GM19239 (cell line): ENCODE measurements at places on chromosomes 3 and 15.

DNA sequence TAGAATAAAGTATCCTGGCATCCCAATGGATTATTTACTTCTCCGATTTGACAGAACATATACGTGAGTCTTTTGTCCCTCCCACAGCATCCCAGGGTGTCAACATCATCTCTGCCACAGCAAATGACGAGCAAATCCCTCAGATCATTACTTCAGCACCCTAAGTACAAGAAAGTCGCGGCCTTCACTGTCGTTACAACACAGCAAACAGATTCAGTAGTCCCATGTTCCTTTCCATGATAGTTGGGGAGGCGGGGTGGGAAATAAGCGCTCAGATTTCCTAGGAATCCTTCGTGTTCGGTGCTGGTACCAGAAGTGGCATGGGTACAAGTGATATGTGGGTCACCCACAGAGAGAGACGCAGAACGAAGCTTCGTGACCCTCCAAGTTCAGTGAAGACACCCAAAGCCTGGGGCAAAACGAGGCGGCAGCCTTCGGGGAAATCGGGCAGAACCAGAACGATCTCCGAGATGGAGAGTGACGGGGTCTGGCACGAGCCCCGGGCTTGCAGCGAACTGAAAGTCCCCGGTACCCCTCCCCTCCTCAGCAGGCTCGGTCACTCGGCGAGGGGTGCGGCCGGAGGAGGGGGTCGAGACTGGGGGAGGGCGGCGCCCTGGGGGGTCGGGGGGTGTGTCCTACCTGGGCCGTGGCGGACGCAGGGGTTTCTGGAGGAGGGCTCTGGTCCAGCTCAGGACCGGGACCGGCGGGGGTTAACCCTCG, 619 bp downstream of the TTBK2 start:
- DNase-seq = no peak

- no peak for DNase-seq
Observed at GRCh38 chr3:34411596-34411995, 613.2 kb downstream of the PDCD6IP start.

- DNase-seq = no peak
Observed at GRCh38 chr3:17580901-17581300, 161.5 kb downstream of the TBC1D5 start.

DNA sequence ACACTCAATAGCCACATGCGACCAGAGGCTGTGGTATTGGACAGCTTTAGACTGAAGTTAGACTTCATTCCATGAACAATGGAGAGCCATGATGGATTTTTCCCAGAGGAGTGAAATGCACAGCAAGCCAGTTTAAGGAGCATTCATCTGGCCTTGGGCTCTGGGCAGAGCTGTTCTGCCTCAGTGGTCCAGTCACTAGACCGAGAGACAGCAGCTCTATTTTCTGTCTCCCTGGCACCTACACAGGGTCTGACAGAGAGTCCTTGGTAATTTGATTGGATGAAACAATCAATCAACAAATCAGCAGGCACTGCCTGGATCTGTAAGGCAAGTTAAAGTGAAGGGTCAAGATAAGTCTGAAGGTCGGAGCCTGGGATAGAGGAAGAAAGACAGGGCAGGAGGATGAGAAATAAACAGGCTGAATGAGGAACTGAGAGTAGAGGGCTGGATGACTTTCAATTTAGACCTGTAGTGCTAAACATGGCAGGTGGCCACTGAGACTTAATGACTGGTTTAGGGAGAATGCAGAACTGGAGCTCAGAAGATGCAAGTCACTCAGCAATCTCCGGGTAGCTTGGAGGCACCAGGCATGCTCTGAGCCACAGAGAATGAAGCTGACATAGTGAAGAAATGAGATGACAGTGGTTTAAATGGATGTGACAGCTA, 98.5 kb upstream of the SLC25A36 start:
- DNase-seq = peak; percentile 43

- no peak for DNase-seq
Observed at GRCh38 chr3:101458387-101458786, 54.6 kb downstream of the SENP7 start.

- no peak for DNase-seq
Observed at GRCh38 chr3:23829242-23829934, 23.6 kb downstream of the UBE2E1 start.

DNA sequence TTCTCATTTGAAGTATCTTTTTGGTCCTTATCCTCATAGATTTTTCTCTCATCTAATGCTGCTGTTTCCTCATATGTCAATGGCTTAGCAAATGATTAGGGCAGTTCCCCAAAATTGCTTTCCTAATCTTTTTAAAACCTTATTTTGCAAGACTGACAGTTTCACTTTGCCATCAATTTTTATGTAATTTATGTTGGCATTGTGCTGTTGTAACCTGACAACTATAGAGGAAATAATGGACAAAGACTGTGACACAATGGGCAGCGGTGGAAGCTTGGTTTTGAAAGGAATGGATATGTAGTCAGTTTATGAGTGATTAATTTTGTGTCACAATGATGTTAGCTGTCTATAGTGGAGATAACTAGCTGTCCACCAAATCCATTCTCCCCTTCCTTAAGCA, 10.6 kb upstream of the SH3BP5 start:
- DNase-seq = no peak

DNA sequence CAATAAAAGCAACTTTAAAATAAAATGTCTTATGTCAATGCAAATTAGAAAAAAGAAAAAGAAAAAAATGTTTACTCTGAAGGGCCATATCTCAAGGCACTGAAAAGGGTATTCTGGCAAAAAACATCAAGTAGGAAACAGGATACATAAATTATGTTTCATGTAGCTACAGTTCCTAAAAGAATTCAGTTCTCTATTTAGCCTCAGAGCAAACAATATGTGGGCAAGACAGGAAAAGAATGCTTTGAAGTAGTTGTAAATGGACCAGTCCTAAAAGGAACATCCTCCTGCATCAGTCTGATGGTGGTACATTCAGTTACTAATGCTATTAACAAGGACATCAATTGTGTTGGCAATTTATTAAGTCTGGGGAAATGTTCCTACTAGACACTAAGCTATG, 8.1 kb downstream of the COMMD2 start:
- no peak for DNase-seq

GRCh38 chr3:185502987-185503386, 4.2 kb upstream of the TMEM41A start:
- DNase-seq = no peak

GRCh38 chr3:47359323-47359722, 21.5 kb upstream of the PTPN23 start:
- DNase-seq = no peak

- no peak for DNase-seq
Observed at GRCh38 chr15:88702983-88703382, 64.2 kb downstream of the ISG20 start.

DNA sequence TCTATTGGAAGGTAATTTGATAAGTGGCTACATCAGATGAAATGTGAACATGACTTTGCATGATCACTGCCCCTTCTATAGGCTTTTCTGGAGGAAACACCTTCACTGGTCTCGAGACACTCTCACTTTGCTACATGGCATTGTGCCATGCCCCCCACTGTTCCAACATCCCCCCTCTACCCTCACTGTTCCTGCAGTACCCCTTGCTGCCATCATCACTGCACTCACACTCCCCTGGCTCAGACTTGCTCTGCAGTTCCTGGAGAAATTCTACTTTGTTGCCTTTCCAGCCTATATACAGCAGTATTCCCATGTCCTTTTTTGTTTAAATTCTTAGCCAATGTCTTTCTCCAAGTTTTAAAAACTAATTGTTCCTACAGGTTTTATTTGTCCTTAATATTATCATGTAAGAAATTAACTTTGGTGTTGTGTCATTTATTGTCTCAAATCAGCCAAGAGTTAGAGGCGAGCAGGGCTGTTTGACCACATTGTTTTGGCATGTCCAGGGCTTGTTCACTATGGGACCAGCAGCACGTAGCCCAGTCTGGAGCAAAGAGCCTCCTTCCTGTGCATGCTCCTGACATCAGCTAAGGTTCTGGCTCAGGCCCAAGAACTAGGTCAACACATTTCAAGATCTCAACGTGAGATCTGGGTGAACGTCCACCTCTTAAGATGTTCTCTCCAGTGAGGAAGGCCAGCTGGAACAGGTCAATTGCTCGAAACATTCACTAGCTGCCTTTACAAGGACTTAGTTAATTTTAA, 246.4 kb downstream of the SLC9A9 start:
- no peak for DNase-seq

GRCh38 chr15:75001310-75001709, 5.9 kb downstream of the SCAMP5 start:
- DNase-seq = no peak

DNA sequence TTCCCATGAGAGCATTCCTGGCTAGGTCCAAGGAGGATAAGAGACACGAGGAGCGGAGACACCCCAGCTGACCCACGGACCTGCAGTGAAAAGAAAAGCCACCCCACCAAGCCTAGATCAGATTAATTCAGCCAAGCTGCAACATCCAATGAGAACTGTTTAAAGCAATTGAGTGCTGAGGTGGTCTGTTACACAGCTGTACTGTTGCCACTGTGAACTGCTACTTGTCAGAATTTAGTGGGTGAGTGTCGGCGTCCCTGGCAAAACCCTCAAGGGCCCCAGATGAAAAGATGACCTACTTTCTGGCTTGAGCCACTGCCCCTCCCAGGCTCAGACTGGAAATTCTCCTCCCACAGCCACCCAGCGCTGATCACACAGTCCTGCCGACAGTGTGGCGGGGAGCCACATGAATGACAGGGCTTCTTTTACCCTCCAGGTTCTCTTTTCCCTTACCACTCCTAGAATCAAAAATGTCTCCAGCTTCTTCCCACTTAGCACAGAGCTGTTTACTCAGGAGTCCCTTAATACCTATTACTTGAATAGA, 26.4 kb upstream of the KBTBD12 start:
- no peak for DNase-seq

- no peak for DNase-seq
Observed at GRCh38 chr3:187665010-187665409, 5.2 kb downstream of the SST start.

- no peak for DNase-seq
Observed at GRCh38 chr3:149252272-149252671, 30.6 kb upstream of the CP start.

DNA sequence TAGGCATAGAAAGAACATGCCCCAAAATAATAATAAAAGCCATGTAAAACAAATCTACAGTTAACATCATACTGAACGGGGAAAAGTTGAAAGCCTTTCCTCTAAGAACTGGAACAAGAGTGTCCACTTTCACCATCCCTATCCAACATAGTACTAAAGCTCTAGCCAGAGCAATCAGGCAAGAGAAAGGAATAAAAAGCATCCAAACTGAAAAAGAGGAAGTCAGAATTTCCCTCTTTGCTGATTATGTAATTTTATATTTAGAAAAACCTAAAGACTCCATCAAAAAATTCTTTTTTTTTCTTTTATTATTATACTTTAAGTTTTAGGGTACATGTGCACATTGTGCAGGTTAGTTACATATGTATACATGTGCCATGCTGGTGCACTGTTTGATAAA, 661.6 kb upstream of the CBLB start:
- DNase-seq = no peak

GRCh38 chr3:78818161-78818985, 949.4 kb downstream of the ROBO1 start:
- no peak for DNase-seq

DNA sequence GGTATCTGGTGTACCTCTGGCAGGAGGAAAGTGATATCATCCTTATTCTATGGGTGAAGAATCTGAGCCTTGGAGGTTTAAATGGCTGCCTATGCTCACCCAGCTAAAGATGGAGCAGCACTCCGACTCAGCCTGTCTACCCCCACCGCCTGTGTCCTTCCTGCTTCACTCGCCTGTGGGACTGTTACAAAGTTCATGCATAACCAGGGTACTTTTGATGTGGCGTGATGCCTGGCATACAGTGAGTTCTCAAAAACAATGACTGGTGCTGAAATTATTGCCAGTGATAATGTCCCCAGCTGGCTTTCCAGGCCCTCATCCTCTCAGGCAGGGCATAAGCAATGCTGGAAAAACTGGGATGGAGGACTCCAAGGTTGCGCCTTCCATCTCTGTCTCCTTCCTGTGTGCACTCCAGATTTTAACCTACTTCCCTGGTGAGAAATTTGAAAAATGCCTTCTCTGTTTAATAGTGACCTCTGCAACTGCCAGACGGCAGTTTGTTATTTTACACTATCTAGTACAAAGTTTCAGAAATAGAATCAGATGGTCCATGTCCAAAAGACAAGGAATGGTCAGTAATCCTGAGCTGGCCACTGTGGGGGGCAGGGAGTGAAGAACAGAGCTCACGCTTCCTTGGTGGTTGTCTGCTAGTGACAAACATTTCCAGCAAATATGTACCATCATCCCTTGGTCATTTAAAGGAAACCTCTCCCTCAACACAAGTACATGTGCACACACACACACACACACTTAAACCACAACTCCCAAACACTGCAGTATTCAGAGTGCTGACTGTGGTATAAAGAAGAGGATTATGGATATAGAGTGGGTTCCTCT, 86.5 kb upstream of the NMNAT3 start:
- no peak for DNase-seq

GRCh38 chr3:64209866-64210621, 15.2 kb downstream of the PRICKLE2 start:
- DNase-seq = no peak

DNA sequence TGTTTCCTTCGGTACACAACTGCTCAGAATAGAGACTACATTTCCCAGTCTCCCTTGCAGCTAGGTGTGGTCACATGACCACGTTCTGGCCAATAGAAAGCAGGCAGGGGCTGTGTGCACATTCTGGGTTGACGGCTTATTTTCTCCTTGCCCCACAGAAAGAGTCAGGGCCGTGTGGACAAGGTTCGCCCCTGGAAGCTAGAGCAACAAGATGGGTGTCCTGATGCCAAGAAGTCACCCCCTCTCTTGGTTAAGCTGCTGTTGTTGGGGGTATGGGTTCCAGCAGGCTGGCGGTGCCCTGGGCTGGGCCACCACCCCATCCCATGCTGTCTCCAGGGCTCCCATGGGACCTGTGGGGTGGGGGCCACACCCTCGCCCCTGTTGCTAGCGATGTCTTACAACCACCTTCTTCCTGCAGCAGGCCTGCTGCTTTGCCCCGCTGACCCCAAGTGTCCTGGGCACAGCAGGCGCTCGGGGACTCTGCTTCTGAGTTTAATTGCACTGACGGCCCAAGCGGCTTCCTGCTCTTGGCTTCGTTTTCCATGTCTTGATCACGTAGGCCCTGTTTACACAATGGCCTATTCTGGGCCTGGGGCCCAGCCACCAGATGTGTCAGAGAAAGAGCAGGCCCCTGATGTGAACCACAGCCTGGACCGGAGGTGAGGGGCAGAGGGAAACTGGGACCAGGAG, 24.9 kb downstream of the ABTB1 start:
- DNase-seq = peak; percentile 66
